Adrenal gland (tissue), 19 donors: ENCODE measurements at places on chromosomes 2 and 18. TPM values are rescaled to one million over a fixed set of nuclear protein-coding genes. Genes with fewer than 3 reads are reported as not detected.

PIEZO2 gene
- 1.4 TPM for polyA plus RNA-seq

DLX2 gene
- polyA plus RNA-seq: 0.07 TPM

ST6GAL2 gene
- 0.03 TPM for polyA plus RNA-seq

AMER3 gene
- 0.46 TPM for polyA plus RNA-seq

TMSB10 gene
- polyA plus RNA-seq: 1,951 TPM

GULP1 gene
- polyA plus RNA-seq: 10.9 TPM

AOX1 gene
- 406 TPM for polyA plus RNA-seq

DSG2 gene
- 0.74 TPM for polyA plus RNA-seq
